ENCODE measurements at places on chromosomes 5 and 9. TPM values are rescaled to one million over a fixed set of nuclear protein-coding genes. Genes with fewer than 3 reads are reported as not detected.

Gene TNFSF15
- polyA plus RNA-seq = 1.1 TPM

Gene TCF7
- 0.84 TPM for polyA plus RNA-seq

Gene NDFIP1
- 44.4 TPM for polyA plus RNA-seq

Gene POU5F2
- polyA plus RNA-seq = not detected

Gene STING1
- 225 TPM for polyA plus RNA-seq

Gene RGS7BP
- polyA plus RNA-seq = not detected

Gene PPP2CA
- 225 TPM for polyA plus RNA-seq

Gene FUT7
- 6.1 TPM for polyA plus RNA-seq

Gene ANKDD1B
- not detected for polyA plus RNA-seq
